ENCODE measurements at places on chromosomes 3 and 15.

- DNase-seq: no peak
Observed at GRCh38 chr3:160401291-160402095, 2.0 kb downstream of the SMC4 start.

DNA sequence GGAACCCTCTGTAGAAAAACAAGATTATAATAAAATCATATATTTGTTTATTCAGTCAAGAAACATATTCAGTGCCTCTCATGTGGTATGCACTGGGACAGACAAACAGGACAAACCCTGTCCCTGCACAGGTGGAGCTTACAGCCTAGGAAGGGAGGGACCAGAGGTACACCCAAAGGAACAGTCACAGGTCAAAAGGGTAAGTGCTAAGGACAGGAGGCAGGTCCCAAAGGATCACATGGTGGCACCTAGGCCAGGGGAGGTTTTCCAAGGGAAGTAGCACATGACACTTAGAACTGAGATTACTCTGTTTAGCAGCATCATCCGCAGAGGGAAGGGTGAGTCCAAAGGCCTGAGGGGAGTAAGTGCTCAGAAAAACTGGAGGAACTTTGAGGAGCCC lies 254.4 kb upstream of the ARRDC4 start:
- no peak for DNase-seq

GRCh38 chr3:141412936-141413354 lies 44.6 kb downstream of the ZBTB38 start:
- no peak for DNase-seq

- DNase-seq: no peak
Observed at GRCh38 chr3:52773361-52774065, 2.8 kb upstream of the NEK4 start.

DNA sequence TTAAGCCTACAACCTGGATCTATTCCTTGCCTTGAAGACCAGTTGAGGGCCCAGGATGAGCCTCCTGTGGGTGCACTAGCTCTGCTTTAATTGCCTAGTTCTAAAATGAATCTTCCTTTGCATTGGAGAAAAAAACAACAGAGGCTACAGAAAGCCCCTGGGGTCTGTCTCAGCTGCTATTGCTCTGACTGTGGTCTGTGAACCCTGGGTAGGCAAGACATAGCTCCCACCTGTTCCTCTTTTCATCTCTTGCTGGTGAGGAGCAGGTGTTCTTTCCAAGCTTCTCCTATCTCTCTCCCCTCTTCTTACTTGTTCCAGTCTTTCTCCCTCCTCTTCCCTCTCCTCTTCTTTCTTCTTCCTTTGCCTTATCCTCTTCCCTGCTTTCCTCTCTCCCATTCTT lies 28.8 kb downstream of the RBP2 start:
- no peak for DNase-seq

DNA sequence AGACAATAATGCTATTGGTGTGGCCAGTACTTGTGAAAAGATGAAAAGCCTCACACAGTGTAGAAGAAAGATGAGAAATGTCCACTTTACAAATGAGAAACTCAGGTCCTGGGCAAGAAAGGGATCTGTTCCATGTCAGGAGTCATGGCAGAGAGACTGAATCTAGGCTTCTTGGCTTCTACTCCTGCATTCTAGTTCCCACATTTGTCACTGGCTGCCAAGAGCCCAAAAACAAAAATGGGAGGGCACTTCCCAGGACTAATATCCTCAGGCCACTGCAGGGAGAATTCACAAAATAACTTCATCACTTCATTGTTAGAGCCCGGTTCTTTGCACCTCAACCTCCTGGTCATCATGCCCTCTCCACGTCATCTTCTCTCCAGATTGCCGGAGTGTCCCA lies 337.5 kb downstream of the NTRK3 start:
- DNase-seq: no peak

- DNase-seq: no peak
Observed at GRCh38 chr3:71881041-71881440, 96.1 kb upstream of the PROK2 start.

DNA sequence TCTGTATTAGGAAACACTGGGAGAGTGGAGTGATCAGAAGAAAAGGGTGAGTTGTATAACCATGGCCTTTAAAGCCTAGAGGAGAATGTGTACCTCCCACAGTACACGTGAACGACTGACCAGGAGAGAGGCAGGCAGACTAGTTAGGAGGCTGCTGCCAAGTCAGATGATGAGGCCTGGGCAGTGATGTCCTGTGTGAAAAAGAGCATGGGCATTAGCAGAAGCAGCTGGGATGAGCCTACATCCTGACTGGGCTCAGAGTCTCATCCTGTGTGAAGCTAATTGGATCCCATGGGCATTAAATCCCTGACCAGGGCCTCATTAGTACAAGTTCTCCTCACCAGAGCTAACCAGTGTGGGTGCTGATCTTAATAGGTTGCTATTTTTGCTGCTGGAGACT lies 89.1 kb upstream of the SLC2A2 start:
- DNase-seq: no peak

DNA sequence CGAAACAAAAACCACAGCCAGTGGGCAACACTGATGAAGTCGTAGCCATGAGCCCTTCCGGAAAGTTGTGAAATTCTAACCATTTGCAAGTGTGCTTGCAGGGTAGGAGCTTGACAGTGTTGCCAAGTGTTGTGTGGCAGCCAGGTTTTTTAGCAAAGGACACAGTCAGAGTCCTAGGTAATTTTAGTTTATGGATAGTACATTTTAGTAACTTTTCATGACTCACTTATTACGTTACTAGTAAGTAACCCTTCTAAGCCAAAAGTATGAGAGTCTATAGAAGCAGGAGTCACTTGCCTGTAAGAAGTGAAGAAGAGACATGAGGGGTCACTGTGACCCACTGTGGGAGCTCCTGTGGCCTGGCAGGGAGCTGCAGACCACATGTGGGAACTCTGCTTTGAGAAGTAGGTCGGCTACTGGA lies 54.8 kb upstream of the ADPGK start:
- DNase-seq: no peak

- DNase-seq: no peak
Observed at GRCh38 chr3:124620600-124621063, 109.6 kb upstream of the UMPS start.

DNA sequence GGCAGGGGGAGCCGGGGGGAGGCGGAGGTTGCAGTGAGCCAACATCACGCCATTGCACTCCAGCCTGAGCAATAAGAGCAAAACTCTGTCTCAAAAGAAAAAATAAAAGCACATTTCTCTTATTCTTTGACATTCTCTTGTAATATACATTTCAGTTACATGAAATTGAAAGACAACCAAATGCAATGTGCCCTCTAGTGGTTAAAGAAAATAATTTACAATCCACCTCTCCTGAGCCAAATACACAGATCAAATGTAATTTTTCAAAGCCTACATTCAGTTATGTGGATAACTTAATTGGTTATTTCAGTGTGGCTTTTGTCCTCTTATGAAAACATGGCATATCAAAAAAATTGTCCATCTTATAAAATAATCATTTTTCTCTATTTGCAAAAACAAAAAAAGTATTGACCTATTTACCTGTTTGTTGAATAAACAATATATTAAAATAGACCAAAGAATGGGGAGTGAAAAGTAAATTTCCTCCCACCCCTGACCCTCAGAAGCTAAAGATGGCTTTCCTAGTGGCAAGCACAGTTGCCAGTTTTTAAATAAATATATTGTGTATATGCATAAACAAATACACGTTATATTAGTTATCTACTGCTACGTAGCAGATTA lies 14.2 kb upstream of the U2SURP start:
- no peak for DNase-seq

DNA sequence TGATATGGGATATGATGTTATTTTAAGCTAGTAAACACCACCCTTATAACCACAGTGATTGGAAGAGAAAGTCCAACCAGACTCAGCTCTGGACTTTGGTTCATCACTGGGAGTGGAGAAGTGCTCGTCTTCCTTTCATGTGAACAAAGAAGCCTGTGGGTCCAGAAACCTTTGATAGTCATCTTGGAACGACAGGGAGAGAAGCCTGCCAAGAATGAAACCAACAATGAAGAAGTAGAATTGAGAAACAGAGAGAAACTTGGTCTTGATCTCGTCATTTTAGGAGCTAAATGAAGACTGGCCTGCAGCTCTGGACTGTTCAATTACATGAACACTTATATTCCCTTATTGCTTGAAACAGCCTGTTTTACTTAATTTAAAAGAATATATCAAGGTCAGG lies 13.1 kb upstream of the SLC35G2 start:
- DNase-seq: no peak

Measured in activated naive CD4-positive, alpha-beta T cell treated with Interleukin-2 at 50 U/mL for 16 hours (primary cell).